Left renal cortex interstitium (tissue), 4 donors: ENCODE measurements at places on chromosomes 3 and 15.

DNA sequence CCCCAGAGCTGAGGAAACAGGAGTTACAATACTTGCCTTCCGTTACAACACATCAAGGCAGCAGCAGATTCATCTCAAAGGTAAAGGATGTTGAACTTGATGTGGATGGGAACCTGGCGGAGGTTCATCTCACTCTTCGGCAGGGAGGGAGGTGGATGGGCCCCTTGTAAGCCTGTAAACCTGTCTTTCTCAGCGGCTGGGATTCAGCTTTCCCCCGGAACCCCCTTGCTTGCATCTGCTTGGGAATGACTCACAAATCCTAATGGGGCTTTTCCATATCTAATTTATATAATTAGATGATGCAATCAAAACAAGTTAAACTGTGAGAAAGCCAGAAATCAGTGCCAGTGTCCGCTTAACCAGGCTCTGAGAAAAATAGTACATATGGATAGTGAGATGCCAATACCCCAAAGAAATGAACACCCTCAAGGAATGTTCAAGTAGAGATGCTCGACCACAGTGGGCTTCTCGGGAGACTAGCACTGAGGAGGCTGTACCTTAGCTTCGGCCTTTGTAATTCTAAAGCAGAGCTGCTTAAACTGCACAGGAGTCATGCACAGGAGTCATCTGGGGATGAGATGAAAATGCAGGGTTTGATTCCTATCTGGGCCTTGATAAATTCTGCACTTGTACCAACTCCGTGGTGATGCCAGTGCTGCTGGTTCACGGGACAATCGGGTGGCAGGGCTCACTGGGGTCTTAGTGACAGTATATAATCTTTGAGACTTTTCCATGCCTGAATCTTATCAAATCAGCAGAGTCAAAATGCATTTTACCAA lies 2.2 kb upstream of the FAM240A start:
- DNase-seq = no peak

- no peak for DNase-seq
These were observed 194.4 kb downstream of the PCCB start for GRCh38 chr3:136444581-136444980.

GRCh38 chr3:194205675-194206133 lies 69.8 kb downstream of the HES1 start:
- DNase-seq = no peak

DNA sequence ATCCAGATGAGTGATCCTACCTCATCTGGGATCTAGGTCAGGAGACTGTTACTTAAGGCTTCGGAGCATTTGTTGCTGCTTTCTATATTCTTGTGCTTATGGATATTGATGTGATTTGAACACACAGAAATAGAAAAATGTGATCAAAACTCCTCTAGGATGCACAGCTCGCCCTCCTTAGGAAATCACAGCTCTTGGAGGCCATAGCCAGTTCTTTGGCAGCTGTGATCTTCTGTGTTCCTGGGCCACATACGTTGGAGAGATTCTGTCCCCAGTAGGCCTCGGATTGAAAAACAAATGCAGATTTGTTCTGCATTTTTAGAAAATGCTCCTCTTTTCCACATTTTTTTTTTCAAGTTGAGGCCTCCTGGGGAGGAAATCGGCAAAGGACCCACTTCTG lies 437.4 kb upstream of the THBS1 start:
- no peak for DNase-seq

GRCh38 chr15:46652266-46652665 lies 1017.4 kb downstream of the SQOR start:
- DNase-seq = no peak

GRCh38 chr3:40097131-40098117 lies 212.1 kb upstream of the EIF1B start:
- no peak for DNase-seq
